ENCODE measurements at places on chromosomes 12 and 14.

DNA sequence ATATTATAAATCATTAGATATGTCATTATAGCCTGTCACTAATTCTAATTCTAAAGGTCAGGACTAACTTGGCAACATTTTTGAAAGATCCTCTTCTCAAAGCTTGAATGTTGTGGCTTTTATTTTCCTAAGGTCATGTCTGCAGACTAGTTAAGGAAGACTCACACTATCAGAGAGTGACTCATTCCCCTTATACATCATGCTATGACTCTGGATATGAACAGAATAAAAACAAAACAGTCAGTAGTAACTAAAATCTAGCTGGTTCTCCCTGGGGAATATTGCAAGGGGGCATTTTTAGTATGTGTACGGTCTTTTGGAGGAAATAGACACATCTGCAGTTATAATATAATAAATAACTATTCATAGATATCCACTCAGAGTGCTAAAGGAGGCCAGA is 170.6 kb downstream of the SLC2A13 start:
- peak; percentile 22 for DNase-seq

DNA sequence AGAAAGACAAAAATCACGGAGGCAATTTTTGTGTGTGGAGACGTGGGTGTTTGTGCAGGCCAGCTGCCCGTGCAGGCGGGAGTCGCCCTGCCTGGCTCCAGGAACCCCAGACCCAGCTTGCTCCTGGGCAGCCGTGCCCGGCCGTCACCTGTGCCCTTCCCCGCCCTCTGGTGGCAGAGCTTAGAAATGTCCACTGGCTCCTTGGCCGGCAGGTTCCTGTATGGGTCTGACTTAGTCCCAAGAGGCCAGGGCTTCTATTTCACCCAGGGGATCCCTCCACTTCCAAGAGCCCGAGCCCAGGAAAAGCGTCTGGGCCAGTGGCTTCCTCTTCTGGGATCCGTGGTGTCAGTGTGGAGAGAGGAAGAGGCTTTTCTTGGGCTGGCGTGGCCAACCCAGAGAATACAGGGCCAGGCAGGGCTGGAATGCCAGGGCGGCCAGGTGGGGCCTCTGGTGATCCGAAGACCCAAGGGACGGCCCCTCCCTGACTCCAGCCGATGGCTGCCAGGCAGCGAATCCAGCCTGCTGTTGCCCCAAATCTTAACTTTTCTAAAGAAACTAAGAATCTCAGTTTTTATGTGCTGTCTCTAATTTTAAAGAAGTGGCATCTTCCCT is 120.9 kb downstream of the TMEM132C start:
- DNase-seq = no peak

DNA sequence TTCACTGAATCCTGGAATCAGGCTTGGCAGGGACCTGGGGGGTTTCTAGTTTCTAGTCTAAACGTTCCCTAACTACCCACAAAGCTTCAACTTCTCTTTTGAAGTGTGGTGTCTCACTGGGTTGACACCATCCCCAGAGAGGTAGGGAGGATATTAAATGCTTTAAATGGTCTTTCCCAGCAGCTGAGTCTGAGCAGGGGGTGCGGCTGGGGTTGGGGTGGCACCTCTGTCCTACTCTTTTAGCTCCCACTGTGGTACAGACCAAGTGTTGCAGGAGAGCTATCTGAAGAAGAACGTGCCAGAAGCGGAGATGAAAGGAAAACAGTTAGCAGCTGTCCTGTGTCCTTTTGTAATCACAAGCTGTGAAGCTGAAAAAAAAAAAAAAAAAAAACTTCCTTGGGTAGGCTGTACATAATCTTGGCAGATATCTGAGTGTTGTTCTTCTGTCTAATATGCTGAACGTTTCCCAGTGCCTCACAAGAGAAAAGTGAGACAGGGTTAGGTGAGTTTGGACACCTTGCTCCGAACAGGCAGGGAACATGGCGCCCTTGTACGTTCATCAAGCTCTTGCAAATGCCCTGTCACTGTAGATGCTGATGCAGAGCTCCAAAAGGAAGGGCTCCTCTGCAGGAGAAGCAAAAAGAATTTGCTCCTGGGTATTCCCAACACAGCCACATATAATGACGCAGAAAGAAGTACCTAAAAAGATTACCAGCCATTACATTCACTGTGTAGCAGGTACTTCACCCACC is 447.2 kb downstream of the APAF1 start:
- no peak for DNase-seq

DNA sequence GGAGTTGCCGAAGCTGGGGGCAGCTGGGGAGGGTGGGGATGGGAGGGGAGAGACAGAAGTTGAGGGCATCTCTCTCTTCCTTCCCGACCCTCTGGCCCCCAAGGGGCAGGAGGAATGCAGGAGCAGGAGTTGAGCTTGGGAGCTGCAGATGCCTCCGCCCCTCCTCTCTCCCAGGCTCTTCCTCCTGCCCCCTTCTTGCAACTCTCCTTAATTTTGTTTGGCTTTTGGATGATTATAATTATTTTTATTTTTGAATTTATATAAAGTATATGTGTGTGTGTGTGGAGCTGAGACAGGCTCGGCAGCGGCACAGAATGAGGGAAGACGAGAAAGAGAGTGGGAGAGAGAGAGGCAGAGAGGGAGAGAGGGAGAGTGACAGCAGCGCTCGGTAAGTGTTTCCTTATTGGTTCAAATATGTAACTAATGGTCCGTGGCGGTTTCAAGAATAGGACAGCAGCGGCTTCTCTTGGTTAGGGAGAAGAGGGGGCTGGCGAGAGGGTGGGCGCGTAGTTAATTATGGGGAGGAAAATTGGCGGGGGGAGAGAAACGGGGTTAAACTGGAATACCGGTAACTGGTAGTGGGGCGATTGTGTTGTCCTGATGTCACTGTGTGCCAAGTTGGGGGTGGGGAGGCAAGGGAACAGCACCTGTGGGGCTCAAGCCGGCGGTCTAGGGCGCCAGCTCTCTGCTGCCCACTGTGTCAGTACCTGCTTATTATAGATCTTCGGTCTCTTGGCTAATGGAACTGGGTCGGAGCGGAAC is 8.4 kb downstream of the HOXC8 start:
- no peak for DNase-seq

DNA sequence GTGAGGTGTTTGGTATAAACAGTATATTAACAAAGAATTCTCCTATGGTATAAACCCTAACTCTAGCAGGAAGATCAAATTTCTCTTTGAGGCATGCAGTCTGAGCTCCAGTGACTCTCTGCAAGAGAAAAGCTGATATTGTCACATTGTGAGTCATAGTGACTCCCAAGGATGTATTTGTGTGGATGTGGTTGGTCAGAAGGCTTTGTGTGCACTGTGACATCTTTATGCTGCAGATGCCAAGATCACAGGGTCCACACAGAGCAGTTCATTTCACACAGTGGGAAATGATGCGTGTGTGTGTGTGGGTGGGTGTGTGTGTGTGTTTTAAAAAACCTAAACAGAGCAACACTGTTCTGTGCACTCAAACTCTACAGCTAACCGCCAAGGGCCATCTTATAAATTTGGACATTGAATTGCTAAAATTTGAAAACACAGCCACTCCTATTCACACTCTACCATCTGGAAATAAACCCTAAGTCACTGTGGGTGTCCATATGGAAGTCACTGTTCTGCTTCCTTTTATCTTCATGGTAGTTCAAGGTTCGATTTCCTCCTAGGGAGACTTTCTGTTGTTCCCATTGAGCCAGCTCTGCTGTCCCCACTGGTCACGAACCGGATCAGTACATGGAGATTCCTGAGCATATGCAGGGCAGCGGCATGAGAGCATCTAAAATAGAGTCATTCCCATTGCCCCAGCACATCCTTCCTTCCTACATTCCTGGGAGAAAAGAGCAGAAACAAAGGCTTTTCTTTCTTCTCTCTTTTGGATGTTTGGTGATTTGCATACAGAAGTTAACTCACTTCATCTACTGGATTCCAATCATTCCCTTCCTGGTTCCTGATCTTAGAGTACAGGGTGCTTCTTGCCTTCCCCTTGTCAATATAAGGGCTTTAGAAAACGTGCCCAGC is 727.6 kb downstream of the DIO2 start:
- DNase-seq = peak; percentile 20

- DNase-seq = peak; percentile 80
Observed at GRCh38 chr12:59040656-59041055, 120.4 kb upstream of the LRIG3 start.

DNA sequence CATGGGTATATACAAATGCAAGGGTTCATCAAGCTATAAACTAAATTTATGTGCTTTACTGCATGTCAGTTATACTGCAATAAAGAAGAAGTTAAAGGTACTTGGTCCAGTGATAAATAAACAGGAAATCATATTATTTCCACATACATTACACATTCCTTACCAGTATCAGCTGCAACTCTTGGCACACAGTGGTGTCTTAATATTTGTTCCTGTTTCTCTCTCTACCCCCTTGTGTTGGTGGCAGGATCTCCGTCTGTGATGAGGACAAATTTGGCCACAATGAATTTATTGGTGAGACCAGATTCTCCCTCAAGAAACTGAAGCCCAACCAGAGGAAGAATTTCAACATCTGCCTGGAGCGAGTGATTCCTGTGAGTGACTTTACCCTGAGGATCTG is 19.2 kb upstream of the OAS1 start:
- DNase-seq = no peak

GRCh38 chr14:79899610-79900009 is 311.7 kb downstream of the DIO2 start:
- DNase-seq = no peak

- no peak for DNase-seq
Observed at GRCh38 chr12:11730299-11731041, 81.0 kb downstream of the ETV6 start.

GRCh38 chr12:103313894-103314293 is 181.9 kb downstream of the C12orf42 start:
- no peak for DNase-seq

GRCh38 chr14:67377916-67378315 is 17.8 kb downstream of the EIF2S1 start:
- no peak for DNase-seq

- peak; percentile 92 for DNase-seq
Observed at GRCh38 chr12:112419297-112420133, 768 bp downstream of the PTPN11 start.

Data from AG20443 (cell line).